Fibroblast of skin of right quadriceps (primary cell): ENCODE measurements at places on chromosomes 6 and 20.
A peak's percentile ranks its signal among the peaks of the same experiment; 100 is the strongest.

DNA sequence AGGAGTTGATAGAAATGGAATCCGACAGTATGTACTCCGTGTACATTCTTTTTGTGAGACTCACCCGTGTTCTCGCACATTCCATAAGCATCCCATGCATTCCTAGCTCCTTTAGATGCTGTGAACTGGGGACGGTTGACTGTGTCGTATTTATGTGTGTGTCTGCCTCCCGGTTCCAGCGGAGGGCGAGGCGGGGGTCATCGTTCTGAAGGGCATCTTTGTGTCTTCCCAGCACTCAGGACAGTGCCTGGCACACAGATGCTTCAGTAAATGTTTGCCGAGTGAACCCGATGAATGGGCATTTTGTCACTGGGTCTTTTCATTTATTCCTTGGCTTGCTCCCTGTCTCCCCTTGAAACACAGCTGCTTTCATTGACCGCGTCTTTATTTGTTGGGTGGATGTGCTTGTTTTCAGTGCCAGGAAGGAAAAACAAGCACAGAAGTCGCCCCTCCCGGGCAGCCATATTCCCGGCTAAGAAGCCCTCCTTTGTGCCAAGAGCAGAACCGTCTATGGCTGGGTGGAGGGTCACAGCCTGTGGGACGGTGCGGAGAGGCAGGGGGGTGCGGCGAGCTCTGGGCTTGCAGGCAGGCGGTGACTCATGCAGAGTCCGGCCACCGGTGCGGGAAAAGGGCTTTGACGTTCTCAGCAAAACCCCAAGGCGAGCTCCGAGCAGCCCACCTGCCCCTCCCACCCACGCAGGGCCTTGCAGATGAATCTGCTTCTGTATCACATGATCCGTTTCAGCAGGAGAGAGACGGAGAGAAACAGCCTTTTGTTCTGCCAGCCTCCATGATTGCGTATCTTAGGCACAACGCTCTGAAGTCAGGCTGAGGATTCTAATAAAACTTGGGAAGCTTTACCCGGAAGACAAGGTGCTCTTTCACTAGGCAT, 11.2 kb upstream of the PSMG4 start:
- DNase-seq = peak; percentile 93

DNA sequence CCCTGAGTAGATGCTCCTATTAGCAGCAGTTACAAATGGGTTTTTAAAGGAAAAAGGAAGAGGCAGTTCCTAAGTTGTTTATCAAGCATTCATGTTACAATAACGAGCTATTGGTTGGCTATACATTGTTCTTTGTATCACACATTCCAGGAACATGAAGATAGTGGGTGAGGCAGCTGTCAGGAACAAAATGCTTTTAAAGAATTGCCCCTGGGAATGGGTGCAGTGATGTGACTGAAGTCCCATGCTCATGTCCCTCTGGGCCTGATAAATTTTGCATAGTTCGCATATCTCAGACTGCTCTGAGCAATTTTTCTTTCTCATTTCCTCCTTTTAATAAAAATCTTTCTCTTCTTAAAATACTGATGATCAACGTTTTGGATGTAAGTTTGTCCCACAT, 3.7 kb downstream of the ENPP1 start:
- no peak for DNase-seq

DNA sequence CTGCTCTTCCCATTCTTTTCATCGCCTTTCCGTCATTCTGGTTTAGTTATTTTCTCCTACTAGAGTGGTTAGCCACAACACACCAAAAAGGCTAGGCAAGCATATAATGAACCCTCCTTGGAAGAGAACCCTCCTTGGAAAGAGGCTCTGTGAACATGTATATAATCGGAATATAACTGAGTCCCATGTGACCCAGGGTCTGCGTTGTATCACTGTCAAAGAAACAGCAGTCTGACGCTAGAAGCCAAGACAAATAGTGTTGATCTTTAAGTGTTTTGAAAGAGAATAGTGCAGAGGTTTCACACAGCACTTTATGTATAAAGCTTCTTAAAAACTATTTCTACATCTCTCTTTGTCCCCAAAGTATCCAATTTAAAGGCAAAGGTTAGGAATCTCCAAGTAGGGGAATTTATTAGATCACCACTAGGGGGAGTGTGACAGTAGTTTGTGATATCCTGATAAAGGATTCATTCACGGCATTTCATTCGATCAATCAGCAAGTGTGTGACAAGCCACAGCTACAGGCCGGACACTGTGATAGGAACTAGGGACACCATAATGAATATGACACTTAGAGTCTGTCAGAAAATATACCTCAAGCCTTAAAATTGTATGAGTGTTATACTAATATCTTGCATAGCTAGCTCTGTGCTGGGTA, 395.3 kb downstream of the CD109 start:
- DNase-seq = peak; percentile 51

- no peak for DNase-seq
These were observed 103.1 kb upstream of the RIN2 start for GRCh38 chr20:19654921-19655320.

DNA sequence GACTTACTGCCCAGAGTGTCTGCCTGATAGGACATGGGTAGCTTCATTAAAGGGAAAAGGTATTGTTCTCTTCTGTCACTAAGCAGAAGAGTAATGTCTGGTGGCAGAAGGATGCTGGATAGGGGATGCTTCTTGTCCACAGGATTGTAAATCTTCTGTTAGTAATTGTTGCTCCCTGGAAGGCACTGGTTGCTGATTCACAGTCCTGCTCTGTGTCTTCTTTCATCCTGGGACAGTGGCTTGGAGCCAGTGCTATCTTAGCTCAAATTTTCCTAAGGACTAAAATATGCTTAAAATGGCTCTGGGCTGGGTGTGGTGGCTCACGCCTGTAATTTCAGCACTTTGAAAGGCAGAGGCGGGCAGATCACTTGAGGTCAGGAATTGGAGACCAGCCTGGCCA, 48.0 kb downstream of the SYTL3 start:
- peak; percentile 40 for DNase-seq

DNA sequence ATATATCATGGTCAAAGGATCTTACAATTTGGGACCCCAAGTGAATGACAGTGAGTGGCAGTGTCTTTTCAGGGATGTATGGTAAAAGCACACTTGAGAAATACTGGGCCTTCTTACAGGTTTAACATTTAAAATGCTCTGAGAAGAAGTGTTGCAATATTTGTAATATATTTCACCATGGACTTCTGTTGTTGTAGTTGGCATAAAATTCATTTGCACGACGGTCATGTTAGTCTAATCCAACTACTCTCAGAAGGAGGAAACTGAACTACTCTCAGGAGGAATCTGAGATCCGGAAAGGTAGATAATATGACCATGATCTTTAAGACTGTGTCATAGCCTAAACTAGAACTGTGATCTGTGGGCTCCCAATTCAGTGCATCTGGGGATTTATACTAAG, 700.1 kb downstream of the HDGFL1 start:
- DNase-seq = peak; percentile 7

DNA sequence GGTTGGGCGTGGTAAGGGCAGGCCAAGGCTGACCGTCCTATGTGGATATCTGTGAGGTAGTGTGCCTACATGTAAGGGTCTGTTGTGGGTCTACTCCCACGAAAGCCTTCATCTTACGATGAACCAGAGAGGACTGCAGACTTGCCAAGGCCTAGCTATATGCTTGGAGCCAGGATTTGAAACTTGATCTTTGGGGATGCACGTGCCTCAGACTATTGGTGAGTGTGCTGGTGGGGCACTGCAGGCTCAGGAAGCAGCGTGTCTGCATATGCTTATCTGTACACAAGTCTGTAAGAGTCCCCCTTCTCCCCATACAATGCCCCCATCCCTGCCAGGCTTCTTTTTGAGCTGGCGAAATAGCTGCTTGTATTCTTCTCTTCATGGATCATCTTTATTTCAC, 17.9 kb downstream of the PLCG1 start:
- no peak for DNase-seq

- DNase-seq = no peak
These were observed 213.6 kb upstream of the PREP start for GRCh38 chr6:105616521-105616920.

DNA sequence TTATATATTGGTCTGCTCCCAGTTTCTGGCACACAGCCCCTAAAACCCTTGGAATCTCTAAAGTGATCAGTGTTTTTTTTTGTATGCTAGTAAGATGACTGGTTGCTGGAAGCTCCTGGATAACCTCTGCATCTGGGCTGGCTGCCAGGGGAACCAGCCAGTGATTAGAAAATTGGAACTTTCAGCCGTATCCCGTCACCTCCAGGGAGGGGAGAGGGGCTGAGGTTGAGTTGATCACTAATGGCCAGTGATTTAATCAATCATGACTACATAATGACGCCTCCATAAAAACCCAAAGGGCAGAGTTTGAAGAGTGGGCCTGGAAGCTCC, 48.0 kb upstream of the NOP56 start:
- DNase-seq = no peak

- no peak for DNase-seq
These were observed 125.9 kb downstream of the HS3ST5 start for GRCh38 chr6:114216789-114217467.

DNA sequence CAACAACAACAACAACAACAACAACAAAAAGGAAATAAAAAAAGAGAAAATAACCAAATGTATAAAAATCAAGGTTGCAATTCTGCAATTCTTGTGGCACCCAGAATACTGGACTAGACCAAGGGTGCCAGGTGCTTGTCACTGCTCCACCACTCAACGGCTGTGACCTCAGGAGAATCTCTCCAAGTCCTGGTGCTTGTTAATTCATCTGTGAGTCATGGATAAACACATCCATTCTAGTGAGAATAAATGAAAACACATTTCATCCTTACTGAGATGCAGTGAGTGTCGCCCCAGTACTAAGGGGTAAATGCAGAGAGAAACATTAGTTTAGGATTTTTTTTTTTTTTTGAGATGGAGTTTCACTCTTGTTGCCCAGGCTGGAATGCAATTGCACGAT, 32.0 kb downstream of the HLA-C start:
- no peak for DNase-seq

DNA sequence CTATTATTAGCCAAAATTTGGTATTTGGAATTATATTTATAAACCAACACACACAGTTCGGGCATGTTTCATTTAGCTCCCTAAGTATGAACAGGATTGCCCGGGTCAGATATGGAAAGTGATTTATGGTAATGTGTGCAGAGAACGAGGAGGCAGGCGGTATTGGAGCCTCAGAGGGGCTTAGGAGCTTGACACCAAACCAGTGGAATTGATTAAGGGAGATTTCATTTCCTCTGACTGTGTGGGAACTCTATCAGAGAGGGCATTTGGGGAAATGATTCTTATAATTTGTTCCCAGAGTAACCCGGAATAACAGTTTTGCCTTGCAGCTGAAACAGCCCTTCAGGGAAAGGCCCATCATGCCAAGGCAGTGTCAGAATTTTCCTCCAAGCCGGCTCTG, 115.1 kb upstream of the SPTLC3 start:
- no peak for DNase-seq

- no peak for DNase-seq
These were observed 38.0 kb downstream of the HLA-G start for GRCh38 chr6:29865631-29866030.

DNA sequence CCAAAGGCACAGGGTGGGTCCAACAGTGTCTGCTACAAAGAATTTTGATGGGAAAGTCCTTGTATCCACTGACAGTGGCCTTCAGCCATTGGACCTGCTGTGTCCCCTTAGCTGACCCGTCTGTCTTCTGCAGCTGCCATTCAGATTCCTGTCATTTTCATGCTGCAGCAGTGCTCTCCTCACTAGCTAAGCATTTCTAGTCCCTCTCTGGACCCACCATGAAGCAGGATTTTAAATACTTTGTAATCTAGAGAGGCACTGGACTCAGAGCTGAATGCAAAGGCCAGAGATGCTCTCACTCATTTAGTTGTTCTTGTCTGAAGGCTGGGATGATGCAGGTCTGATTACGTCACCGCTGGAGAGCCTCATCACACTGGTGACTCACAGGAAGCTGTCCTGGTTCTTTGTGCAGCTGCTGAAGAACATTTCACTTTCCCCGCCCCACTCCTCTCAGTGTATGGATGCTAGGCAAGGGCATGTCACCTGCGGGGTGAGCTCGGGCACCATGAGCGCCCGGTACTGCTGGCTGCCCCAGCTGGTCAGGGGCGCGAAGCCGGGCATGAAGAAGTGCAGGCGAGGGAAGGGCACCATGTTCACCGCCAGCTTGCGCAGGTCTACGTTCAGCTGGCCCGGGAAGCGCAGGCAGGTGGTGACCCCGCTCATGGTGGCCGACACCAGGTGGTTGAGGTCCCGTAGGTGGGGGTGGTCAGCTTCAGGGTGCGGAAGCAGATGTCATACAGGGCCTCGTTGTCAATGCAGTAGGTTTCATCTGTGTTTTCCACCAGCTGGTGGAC, 19.4 kb upstream of the TUBB2A start:
- DNase-seq = peak; percentile 88

GRCh38 chr6:100456908-100457235, 7.8 kb downstream of the SIM1 start:
- DNase-seq = no peak

- DNase-seq = no peak
These were observed 137.1 kb upstream of the OLIG3 start for GRCh38 chr6:137631323-137631722.

GRCh38 chr20:34301587-34302311, 1.4 kb downstream of the AHCY start:
- DNase-seq = no peak

GRCh38 chr6:13099771-13100170, 228.6 kb downstream of the TBC1D7 start:
- no peak for DNase-seq

DNA sequence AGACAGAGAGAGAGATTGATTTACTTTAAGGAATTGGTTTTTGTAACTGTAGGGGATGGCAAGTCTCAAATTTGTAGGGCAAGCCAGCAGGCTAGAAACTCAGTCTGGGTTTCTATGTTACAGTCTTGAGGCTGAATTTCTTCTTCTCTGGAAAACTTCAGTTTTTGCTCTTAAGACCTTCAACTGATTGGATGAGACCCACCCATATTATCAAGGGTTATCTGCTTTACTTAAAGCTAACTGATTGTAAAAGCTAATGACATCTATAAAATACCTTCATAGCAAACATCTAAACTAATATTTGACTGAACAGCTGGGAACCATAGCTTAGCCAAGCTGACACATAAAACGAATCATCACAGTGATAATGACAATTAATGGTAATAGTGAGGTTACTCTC, 22.4 kb downstream of the SLC35F1 start:
- DNase-seq = no peak

DNA sequence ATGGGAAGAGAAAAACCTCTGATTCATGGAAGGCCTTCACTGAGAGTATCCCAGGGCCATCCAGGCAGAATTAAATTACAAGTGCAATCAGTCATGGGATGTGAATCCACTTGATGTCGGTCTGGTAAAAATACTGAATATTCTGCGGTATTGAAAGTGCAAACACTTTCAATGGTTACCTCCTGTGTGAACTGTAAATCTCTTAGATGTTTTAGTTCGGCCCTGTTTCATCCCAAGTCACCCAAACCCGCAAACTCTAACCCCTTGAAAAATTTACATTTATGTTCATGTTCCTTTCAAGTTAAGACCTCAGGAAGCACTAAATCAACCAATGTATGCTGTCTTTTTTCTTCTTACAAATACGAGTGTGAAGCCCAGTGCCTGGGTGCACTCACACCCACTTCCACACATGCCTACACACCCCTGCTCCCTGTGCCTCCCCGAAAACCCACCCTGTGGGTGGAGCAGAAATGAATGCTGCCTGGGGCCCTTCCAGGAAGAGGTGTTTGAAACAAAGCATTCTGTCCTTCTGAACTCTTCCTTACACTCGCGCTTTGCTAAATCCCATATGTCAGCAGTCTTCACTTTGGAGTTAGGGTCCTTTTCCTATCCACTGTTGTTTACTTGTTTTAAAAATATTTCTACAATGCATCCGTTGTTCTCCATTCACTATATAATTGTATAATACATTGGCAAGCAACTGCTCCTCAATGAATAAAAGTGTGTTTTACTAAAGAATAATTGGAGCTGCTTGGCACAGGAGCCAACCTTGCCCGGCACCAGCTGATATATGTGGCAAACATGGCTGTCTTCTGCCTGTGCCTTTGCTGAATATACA, 62.7 kb downstream of the FYN start:
- no peak for DNase-seq
